ENCODE measurements at places on chromosomes 11 and 22. TPM values are rescaled to one million over a fixed set of nuclear protein-coding genes. Genes with fewer than 3 reads are reported as not detected.

OLFML1 gene
- polyA plus RNA-seq: 0.10 TPM

MYBPC3 gene
- polyA plus RNA-seq: not detected

XRRA1 gene
- 5.6 TPM for polyA plus RNA-seq

PTPN5 gene
- not detected for polyA plus RNA-seq

PLEKHA7 gene
- 0.05 TPM for polyA plus RNA-seq

CRYBB1 gene
- polyA plus RNA-seq: not detected

PPARA gene
- 10.4 TPM for polyA plus RNA-seq

DNA sequence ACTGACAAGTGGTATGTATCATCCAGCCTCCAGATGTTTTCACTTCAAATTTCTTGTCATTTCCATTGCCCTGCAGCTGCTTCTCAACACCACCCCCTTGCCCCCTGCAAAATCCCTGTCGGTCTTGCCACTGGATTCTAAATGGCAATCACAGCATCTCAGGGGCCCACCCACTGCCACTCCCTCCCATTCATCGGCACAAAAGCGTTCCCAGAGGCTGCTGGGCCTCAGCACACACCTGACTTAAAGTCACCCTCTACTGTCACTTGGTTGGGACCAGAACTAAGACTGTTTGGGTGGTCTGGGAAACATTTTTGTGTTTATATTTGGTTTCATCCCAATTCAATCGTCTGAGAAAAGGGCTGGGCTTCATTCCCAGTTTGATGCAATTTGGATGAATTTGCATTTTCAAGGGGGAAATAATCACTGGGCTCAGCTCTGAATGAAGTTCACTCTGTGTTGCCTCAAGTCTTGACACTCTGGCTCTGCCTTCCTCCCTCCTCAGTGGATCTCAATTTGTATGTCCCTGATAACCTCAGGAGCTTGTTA, 27.1 kb downstream of the SYT13 start:
- DNase-seq: no peak

DNA sequence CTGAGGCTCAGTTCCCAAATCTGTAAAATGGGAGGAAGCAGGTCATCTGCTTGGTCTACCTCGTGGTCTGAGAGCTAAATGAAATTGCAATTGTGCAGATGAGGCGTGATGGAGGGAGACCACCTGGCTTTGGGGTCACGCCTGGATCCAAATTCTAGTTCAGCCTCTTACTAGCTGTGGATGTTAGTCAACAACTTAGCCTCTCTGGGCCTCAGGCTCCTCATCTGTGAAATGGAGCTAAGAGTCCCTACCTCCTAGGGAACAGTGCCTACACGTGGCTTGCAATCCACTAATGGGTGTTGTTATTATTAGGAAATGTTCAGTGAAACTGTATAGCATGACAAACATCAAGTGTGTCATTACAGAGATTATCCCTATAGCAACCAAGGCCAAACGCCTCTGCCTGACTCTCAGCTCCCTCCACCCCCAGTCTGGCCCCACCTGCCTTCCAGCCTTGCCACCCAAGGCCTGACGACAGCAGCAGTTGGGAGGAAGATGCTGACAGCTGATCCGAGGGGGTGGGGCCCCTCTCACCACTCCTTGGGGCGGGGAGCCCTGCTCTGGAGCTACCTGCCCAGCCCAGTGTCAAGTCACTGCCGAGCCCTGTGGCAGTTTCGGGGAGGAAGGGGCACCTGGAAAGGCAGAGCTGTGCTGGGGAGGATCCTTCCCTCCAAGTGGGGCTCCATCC, 1.7 kb upstream of the RHOD start:
- DNase-seq: no peak

DNA sequence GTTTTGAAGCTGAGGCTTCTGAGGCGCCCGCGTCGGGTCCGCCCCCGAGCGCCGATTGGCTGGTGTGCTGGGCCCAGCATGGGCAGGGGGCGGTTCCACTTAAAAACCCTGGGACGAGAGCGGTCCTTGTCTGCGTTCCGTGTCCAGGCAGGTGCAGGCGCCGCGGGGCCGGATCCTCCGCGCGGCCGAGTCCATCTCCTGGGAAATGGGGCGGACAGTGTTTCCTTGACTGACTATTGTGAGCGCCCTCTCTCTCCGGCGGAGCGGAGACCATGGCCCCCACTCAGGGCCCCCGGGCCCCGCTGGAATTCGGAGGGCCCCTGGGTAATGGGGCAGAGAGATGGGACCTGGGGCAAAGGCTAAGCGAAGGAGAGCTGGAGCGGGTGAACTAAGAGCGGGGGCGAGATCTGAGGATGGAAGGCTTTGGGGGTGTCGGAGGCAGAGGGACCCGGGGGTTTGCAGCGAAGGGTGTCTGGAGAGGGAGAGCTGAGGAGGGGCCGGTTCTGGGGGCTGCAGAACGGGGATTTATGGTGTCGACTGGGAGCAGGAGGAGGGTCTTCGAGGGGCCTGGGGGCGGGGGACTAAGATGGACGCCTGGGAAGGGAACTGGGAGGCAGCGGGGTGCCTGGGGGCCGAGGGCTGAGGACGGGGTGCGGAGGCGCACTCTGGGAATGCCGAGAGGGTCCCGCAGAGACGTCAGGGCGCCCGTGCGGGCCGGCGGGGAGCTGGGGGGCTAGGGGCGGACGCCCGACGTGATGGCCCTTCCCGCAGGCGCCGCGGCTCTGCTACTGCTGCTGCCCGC, at the start of gene TM7SF2:
Gene TM7SF2 (plus strand): TSS at position 129 of the 802 bp plus-strand sequence. CDS start 144 bp downstream, at position 273.
- peak; percentile 70 for DNase-seq

DNA sequence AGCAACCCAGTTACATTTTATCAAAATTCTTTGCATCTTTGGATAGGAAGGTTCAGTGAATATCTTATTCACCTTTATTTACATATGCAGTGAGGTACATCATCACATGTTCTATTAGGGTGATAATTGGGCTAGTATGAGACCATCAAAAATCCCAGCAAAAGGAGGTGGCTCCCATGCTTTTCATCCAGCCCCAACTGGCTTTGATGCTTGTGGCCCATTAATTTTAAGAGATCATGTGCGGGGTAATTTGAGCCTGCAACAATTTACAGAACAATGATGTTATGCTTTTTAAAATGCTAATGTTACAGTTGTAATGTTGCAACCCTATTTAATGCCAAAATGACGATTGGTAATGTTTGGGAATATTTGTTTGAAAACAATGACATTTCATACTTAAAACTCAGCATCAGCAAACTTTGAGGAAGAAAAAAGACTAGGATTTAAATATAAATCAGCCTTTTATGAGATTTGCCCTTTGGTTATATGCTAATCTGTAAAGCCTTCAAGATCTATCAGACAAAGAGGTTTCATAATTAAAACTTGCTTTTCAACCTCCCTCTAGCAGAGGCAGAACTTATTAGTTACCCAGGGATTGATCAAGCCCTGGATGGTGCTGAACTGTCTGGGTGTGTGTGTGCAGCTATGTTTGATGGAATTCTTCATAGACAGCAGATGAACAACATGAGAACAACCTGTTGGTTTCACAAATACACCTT, 183.5 kb upstream of the SORL1-AS1 start:
- DNase-seq: no peak

- peak; percentile 90 for DNase-seq
Observed at GRCh38 chr11:27934830-27935145, 173.2 kb downstream of the KIF18A start.

DNA sequence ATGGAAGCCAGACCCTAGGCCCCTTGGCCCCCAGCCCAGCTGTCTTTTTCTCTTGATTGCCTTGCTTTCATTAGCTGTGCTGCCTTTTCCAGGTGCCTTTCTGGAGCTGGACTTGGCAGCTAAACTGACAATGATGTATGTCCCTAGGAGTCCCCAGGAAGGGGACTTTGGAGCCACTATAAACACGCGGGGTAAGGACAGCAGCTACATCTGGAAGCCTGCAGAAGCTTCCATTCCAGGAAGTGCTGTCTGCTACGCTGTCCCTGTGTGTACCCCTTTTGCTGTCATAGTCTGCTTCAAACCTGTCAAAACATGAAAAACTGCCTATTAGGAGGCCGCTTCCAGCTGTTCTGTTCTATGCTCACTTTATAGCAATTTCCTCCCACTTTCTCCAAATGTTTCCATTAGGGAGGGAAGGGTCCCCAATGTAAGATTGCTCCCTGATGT, 153.3 kb upstream of the RAG2 start:
- no peak for DNase-seq

GRCh38 chr22:25197340-25197739, 2.3 kb upstream of the CRYBB3 start:
- DNase-seq: no peak

DNA sequence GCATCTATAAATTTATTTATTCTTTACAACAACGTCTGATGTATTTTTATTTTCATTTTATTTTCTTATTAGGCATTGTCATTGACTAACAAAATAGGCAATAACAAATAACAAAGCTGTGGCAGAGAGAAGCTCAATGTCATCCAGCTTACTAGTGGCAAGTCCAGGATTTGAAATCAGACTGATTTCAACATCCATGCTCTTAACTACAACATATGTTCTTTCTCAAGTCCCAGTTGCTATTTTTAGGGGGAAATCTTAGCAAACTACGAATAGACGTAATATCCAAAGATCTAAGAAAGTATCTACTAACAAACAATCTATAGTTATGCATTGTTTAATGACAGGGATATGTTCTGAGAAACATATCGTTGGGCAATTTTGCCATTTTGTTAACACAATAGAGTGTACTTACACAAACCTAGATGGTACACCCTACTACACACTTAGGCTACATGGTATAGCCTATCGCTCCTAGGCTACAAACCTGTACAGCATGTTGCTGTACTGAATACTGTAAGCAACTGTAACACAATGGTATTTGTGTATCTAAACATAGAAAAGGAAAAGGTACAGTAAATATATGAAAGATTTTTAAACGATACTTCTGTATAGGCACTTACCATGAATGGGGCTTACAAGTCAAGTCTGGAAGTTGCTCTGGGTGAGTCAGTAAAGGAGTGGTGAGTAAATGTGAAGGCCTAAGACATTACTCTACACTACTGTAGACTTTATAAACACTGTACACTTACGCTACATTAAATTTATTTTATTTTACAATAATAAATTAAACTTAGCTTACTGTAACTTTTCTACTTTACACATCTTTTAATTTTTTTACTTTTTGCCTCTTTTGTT, 151.3 kb downstream of the DLG2 start:
- DNase-seq: no peak

GRCh38 chr22:22931557-22932270, 44.1 kb downstream of the IGLL5 start:
- no peak for DNase-seq

DNA sequence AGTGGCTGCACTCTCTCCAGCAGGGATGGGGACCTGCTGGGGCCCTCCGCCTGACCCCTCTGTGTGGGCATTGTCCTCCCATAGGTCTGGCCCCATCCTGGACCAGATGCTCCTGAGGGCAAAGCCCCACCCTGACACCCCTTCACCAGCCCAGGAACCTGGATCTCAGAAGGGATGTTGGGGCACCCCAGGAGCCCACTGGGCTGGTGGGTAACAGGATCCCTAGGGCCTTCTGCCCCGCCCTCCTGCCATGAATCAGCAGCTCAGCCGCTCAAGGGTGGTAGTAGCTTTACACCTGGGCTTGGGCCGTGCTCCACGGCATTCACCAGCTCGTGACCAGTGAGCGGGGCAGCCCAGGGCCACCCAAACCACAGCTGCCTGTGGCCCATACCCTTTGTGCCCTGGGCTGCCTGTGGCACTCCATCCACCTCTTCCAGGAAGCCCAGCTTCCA, 1.0 kb upstream of the MAPK12 start:
- no peak for DNase-seq

DNA sequence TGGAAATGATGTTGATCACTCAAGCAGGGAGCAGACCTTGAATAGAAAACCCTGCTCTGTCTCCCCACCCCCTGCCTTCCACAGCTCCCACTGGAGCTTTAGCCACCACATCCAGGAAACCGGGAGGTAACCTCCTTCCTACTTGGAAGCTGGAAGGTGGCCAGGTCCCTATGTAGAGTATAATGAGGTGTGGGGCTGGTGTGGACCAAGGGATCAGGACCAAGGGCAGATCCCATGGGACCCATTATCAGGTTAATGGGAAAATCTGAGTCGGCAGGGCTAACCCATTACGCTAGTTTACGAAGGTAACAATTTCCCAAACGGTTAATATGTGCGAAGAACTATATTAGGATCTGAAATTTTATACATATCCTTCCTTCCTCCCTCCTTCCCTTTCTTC, 321.9 kb downstream of the MIAT start:
- no peak for DNase-seq

DNA sequence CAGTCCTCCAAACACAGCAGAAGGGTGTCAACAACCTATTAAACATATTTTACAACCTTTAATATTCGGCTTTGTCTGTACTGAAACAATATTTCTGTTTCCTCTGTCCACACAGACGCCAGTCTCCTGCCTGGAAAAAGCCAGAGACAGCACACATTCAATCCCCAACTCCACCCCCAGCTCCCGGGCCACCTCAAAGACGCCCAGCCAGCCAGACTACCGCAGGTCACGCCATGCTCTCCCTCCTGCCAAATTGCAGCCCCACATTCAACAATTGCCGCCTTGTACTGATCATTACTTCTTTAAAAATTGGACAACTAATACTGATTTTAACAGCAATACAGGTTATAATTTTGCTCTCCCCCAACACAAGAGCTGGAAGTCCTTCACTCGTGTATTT, 1.2 kb downstream of the SERGEF start:
- no peak for DNase-seq

- DNase-seq: no peak
Observed at GRCh38 chr11:134476435-134477021, 64.5 kb upstream of the B3GAT1 start.

DNA sequence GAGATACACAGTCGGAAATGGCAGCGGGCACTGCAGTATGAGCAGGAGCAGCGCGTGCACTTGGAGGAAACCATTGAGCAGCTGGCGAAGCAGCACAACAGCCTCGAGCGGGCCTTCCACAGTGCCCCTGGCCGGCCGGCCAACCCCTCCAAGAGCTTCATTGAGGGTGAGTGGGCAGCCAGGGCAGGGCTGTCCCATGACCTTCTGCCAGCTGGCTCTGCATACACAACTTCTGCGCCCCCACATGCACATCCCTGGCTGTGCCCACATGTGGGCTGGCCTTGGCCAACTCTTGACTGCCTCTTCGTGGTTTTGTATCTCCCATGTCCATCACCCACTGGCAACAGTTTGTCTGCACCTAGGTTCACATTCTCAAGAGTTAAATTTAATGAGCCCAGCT, 81.1 kb downstream of the MORC2 start:
- no peak for DNase-seq

GRCh38 chr11:86737737-86738136, 62.6 kb upstream of the PRSS23 start:
- DNase-seq: no peak

DNA sequence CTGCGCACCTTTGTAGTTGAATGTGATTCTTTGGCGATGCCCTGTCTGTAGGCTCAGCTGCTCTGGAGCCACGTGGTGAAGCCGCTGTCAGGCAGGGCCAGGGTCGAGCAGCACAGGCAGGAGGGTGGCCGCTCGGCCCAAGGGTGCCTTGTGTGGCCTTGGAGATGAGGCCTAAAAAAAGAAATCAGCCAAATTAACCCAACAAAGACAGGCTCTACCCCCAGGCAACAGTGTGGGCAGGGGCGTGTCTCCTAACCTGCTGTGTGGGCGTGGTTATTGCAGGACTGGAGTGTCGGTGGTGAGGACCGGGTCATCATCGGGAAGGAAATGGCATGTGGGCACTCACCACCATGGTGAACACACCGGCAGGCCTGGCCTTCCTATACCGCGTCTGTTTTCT, 34.3 kb downstream of the CTTN start:
- DNase-seq: no peak

Data from AG04450 (cell line).